ENCODE measurements at places on chromosomes 16 and 17. TPM values are rescaled to one million over a fixed set of nuclear protein-coding genes. Genes with fewer than 3 reads are reported as not detected.

The OTOA gene
- 0.32 TPM for total RNA-seq

The ABCA8 gene
- 70.7 TPM for total RNA-seq

The BOLA2B gene
- 60.0 TPM for total RNA-seq

The GJD3 gene
- total RNA-seq = 1.00 TPM

The CCL13 gene
- 3.1 TPM for total RNA-seq

The TMEM106A gene
- total RNA-seq = 19.9 TPM

DNA sequence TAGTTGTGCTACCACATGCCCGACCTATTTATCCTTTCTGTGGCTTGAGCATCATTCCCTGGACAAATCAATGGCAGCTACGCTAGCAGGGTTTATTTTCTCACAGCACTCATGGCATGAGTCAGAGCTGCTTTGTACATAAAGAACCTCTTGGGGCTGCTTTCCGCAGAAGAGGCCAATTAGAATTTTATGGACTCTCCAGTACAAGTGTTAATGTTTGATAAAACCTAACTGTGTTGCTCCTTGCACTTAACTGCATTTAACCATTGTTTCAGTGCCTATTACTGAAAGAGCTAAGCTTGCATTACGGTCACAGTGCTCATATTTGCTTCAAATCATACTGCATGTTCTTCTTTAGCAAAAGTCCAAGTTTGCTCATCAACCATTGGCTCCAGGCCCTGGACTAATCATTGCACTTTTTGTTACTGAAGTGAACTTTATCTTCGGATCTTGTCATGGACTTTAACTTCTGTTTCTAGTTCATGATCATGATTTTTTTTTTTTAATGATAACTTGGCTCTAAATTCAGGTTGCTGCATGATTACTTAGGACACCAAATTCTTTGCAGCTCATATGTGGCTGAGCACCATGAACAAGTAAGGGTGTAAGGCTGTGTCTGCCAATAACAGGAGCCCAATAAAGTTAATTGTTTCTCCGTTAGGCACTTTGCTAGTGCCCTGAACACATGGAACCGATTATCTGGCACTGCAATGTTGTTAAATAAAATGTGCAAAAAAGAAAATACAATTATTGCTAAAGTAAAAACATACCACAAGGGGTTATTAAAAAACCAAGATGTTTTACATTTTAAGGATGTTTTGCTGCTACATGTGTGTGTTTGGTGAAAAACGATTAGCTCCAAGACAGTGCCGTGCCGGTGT, 492.2 kb downstream of the KCNJ2 start:
- no peak for DNase-seq

DNA sequence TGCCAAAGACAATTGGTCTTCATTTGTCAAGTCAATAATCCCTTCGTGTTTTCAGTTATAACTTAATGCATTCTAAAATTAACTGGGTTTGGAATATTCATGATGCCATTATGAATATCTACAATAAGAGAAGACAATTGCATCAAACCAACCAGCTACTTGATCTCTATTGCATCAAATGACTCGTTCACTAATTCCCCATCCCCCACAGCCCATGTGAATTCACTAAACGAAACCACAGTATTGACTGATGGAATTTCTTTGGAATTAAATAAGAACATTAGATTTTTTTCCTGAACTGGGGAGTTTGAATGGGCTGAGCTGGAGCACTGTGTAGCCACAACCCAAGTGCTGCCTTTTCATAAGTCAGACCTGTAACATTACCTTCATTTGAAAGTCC, 65.3 kb downstream of the HS3ST3B1 start:
- DNase-seq = no peak

- DNase-seq = peak; percentile 90
Measured at GRCh38 chr17:17781591-17782496, 54.9 kb downstream of the SREBF1 start.

DNA sequence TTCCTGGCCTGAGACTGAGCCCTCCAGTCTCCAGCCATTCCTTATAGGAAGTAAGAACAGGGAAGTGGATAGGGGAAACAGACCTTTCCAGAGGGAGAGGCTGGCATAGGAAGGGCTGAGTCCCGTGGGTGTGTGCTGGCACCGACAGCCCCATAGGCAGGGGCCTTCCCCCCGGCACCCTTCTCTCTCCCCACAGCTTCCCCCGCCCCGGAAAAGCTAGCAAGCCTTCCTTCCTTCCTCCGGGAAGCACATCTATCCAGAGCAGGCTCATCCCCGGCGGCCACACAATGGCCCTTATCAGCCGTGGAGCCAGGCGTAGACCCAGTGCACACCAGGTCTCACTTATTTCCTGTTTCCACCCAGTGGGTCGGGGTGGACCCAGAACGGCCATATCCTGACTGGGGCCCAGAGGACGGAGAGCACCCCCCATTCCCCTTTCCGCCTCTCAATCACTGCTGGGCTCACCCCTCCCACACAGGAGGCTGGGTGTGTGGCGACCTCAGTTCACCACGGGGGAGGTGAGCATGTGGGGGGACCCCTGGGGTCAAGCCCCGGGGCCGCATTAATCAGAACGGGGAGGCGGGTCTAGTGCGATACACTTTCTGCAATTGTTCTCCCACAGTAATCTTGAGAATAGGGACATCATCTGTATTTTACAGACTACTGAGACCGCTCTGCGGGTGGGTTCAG, 950 bp upstream of the MYO1C start:
- no peak for DNase-seq

DNA sequence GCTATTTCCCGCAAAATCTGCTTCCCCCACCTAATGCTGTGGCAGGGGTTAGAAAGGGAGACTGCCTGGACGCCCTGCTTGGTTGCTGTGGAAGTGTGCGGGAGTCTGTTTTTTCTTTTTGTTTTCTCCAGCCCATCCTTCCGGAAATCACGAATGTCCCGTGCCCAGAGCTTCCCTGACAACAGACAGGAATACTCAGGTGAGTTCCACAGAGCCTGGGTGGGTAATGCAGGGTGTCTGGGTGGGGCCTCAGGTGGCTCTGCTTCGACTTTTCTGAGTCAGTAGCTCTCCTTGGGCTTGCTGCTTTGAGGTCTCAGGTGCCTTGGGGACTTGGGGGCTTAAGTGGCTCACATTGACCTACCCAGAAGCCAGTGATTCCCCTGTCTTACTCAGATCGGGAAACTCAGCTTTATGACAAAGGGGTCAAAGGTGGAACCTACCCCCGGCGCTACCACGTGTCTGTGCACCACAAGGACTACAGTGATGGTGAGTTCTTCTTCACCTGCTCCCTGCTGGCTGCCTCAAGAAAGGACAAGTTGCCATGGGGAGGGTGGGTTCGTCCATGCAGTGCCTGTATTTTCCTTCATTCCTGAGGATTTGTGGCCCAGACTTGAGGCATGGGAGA, 11.4 kb downstream of the LIMD2 start:
- DNase-seq = no peak
